Frontal cortex (tissue), 4 donors: ENCODE measurements at places on chromosomes 7 and 10. TPM values are rescaled to one million over a fixed set of nuclear protein-coding genes. Genes with fewer than 3 reads are reported as not detected.

The RNLS gene
- total RNA-seq: 1.2 TPM

The EPO gene
- not detected for total RNA-seq

The SVOPL gene
- total RNA-seq: 0.82 TPM

The SLC35G1 gene
- 5.7 TPM for total RNA-seq

The C10orf67 gene
- total RNA-seq: 0.41 TPM

The AGBL3 gene
- 8.2 TPM for total RNA-seq

The TSPAN33 gene
- 4.1 TPM for total RNA-seq

The CNPY1 gene
- total RNA-seq: under 0.01 TPM

The STRIP2 gene
- 44.8 TPM for total RNA-seq

The CCM2 gene
- 22.4 TPM for total RNA-seq

The PNLIPRP3 gene
- not detected for total RNA-seq

The MSMB gene
- not detected for total RNA-seq

The MYL10 gene
- not detected for total RNA-seq

The TBXAS1 gene
- total RNA-seq: 2.9 TPM

The SHH gene
- total RNA-seq: 1.6 TPM

The BICC1 gene
- 4.5 TPM for total RNA-seq

The KMT2C gene
- 55.0 TPM for total RNA-seq

The KIAA1549 gene
- total RNA-seq: 21.6 TPM

The NPFFR1 gene
- 1.2 TPM for total RNA-seq

The PROSER2 gene
- 0.41 TPM for total RNA-seq

The PCGF6 gene
- 11.0 TPM for total RNA-seq

The GDF2 gene
- not detected for total RNA-seq

The LFNG gene
- 9.4 TPM for total RNA-seq

The SSC4D gene
- 1.6 TPM for total RNA-seq

The CCSER2 gene
- total RNA-seq: 90.1 TPM

The BAIAP2L1 gene
- under 0.01 TPM for total RNA-seq

The PALD1 gene
- total RNA-seq: 6.9 TPM

The CCDC172 gene
- total RNA-seq: not detected

The C10orf105 gene
- total RNA-seq: not detected

The RBP3 gene
- total RNA-seq: not detected

The ANKMY2 gene
- 96.6 TPM for total RNA-seq

The IDI2 gene
- total RNA-seq: not detected

The NFE2L3 gene
- 9.8 TPM for total RNA-seq

The SLC26A3 gene
- not detected for total RNA-seq

The FBXL13 gene
- total RNA-seq: 6.5 TPM

The CYP3A4 gene
- not detected for total RNA-seq

The RET gene
- total RNA-seq: 1.6 TPM

The ACBD5 gene
- 49.7 TPM for total RNA-seq

The SPAM1 gene
- not detected for total RNA-seq

The MOGAT3 gene
- total RNA-seq: not detected

The POLR1F gene
- 14.3 TPM for total RNA-seq

The GIMAP8 gene
- total RNA-seq: 1.6 TPM

The BRAT1 gene
- 16.7 TPM for total RNA-seq

The ELFN1 gene
- 5.7 TPM for total RNA-seq

The PKD2L1 gene
- total RNA-seq: not detected

The ZEB1 gene
- 41.6 TPM for total RNA-seq

The PRKAR2B gene
- 282 TPM for total RNA-seq

The ZNF775 gene
- total RNA-seq: 10.2 TPM

The EVX1 gene
- not detected for total RNA-seq

The HTRA1 gene
- total RNA-seq: 41.2 TPM

The C7orf57 gene
- under 0.01 TPM for total RNA-seq

The CFAP58 gene
- total RNA-seq: 1.2 TPM

The GIMAP6 gene
- 6.9 TPM for total RNA-seq

The NPY4R gene
- total RNA-seq: not detected

The HOXA9 gene
- not detected for total RNA-seq

The CNNM1 gene
- 2.4 TPM for total RNA-seq

The H2AZ2 gene
- total RNA-seq: 227 TPM
